ENCODE measurements at places on chromosomes 1 and 21. TPM values are rescaled to one million over a fixed set of nuclear protein-coding genes. Genes with fewer than 3 reads are reported as not detected.

The RAP1GAP gene
- total RNA-seq = 0.16 TPM

The SIPA1L2 gene
- total RNA-seq = 31.7 TPM

The AMY1C gene
- total RNA-seq = not detected

The TSPEAR gene
- not detected for total RNA-seq

The OR2T33 gene
- not detected for total RNA-seq

The FAM151A gene
- total RNA-seq = not detected

The LYSMD1 gene
- 8.7 TPM for total RNA-seq

The GJC2 gene
- 2.1 TPM for total RNA-seq

The NLRP3 gene
- 0.24 TPM for total RNA-seq
